ENCODE measurements at places on chromosomes 7 and 10.

DNA sequence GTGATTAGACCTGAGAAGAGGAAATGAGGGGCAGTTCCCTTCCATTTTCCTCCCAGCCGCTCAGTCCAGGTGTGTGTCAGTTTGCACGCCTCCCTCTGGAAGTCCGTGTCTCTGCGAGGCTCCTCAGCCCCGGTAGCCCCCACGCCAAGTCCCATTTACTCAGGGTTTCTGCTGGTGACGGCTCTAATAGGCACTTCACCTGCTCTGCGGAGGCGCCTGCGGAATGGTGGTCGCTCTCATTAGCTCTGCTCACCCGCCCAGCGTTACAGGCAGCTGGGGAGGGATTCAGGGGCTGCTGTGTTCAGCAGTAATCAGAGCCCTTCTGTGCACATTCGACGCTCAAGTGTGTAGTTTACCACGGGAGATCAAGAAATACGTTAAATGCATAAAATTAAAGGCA is 179.9 kb downstream of the MGMT start:
- no peak for DNase-seq

DNA sequence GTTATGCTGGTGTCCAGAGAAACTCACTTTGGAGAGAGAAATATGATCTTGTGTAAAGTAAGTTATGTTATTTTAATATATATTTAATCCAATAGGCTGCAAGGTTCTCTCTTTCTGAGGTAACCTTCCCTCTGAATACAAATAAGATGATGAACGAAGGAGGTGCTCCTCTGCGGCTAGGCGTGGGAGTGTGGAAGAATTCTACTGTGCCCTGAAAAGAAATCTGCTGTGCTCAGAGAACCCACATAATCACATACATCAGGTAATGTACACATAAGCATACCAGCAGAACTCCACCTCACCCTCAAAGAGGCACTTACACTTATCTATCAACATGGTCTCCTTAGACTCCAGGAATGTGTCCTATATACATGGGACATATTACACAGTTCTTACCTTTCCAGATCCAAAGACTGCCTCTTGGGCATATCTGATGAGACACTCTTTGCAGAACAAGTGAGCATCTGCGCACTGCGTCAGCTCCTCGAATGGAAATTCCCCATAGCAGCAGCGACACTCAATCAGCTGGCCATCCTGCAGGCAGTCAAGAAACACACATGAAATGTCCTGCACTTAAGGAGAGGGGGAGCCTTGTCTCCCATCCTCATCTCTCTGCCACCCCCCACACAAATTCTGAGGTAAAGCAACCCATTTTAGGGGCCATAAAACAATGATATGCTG is 66.7 kb downstream of the RNF216 start:
- DNase-seq: no peak

- no peak for DNase-seq
Measured at GRCh38 chr10:102352066-102352715, 43.3 kb upstream of the NFKB2 start.

GRCh38 chr7:40500219-40500618 is 365.4 kb downstream of the SUGCT start:
- no peak for DNase-seq

DNA sequence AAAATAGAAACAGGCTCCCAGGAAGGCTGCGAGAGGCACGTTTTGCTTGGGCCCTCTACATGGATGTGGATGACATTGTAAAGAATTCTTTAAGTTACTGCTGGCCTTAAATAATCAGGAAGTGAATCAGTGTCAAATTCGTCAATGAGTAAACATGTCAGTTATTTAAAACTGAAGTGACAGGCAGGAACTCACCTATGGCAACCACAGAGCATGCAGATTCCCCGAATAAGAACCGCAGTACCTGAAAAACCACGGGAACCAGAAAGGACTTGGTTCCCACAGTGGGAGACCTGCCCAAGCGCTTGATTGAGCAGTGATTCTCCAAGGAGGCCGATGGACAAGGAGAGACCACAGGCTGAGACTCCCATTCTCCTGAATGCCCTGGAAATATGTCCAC is 351.2 kb upstream of the AKR1E2 start:
- no peak for DNase-seq

DNA sequence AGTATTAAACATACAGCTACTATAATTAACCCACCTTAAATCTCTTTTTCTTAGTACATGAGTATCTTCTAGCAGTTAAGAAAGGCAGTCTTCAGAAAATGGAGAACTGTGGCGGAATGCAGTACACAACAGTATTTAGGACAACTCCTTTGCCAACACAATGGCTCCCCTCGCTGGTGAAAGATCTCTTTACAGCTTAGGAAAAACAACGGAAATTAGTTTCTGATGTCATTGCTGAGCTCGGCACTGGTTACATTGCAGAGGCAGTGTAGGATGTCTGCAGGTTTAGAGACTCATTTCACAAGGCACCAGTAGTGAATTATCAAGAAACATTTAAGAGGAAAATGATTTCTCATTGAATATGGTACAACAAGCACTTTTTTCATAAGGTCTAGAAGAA is 43.4 kb downstream of the GLRX3 start:
- peak; percentile 33 for DNase-seq

- no peak for DNase-seq
Measured at GRCh38 chr7:92833024-92833765, 3.2 kb downstream of the CDK6 start.

DNA sequence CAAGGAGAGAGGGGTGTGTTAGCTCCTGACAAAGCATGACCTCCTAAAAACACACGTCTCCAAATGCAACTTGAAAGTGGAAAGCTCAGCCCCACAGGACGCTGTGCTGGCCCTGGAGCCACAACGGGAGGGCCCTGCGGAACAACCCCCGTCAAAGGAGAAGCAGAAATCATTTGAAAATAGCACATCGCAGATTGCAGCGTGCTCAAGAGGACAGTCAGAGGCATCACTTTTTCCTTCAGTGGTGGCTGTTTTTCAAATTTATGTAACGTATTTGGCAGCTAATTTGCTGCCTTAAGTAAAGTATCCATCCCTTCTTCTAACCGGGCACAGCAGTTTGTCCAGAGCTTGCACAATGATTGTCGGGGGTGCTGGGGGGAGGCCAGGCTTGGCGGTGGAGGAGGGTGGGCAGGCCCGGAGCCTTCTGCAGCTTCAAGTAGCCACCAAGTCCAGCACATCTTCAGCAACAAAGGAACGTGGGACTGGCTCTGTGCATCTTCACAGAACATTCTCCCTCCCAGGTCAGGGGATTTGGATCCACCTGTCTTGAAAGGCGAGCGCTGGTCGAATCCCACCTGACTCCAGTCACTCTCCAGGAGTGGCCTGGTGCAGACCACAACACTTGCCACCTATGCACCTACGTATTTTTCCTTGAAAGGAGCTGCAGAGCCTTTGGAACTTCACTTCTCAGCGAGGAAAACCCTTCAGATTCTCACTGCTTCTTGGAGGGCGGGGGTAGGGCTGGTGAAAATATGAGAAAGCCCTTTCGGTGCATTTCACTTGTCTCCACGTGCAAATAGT is 346.3 kb downstream of the DNAJB6 start:
- no peak for DNase-seq

- DNase-seq: no peak
Measured at GRCh38 chr7:131371411-131371810, 43.7 kb downstream of the MKLN1 start.

- no peak for DNase-seq
Measured at GRCh38 chr7:139047970-139048369, 12.1 kb upstream of the ZC3HAV1L start.

DNA sequence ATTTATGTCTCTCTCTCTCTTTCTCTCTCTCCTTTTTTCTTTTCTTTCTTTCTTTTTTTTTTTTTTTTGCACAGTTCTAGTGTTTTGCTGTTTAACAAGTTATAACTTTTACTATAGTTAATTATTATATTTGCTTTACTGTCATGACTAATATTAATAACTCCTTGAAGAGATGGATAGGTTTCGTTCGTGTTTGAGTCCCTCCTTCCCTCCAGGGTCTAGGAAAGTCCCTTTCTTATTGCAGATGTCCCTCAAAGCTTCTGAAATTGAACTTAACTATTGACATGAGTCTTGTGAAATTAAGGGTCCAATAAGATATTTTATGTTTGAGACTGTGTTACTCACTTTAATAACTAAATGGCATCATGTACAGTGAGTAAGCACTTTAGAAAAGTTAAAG is 131.4 kb downstream of the PLXDC2 start:
- DNase-seq: no peak

DNA sequence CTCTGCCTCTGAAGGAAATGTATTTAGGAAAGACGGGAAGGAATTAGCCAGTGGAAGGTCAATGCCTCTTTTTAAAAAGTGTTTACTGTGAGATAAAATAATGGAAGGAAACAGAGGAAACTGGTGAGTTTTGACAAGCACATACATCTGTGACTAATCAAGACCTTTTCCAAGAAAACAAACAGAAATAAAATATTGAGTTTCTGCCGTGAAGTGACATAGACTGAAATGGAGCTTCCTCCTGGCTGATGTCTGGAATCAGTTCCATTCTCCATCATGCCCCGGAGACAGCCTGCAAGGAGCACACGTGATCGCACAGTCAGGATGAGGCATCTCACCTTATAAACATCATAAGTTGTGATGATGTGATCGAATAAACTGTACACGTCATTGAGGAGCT is 30.7 kb downstream of the TECTB start:
- DNase-seq: no peak

DNA sequence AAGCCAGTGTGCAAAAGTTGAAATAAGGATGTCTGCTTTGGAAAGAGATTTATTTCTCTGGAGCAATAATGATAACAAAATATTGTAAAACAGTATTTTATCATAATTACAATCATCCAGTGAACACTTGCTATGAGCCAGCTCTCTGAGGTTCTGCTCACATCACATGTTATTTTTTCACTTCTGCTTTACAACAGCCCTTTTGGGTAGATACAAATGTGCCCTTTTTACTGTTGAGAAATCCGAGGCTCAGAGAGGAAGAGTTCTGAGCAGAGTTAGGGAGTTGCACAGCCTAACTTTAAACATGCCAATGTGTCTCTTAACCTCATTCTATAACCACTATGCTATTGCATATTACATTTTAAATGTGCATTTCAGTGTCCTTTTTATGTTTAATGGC is 232.6 kb upstream of the CDC14C start:
- DNase-seq: no peak

- no peak for DNase-seq
Measured at GRCh38 chr7:116100626-116101025, 70.1 kb upstream of the TFEC start.

DNA sequence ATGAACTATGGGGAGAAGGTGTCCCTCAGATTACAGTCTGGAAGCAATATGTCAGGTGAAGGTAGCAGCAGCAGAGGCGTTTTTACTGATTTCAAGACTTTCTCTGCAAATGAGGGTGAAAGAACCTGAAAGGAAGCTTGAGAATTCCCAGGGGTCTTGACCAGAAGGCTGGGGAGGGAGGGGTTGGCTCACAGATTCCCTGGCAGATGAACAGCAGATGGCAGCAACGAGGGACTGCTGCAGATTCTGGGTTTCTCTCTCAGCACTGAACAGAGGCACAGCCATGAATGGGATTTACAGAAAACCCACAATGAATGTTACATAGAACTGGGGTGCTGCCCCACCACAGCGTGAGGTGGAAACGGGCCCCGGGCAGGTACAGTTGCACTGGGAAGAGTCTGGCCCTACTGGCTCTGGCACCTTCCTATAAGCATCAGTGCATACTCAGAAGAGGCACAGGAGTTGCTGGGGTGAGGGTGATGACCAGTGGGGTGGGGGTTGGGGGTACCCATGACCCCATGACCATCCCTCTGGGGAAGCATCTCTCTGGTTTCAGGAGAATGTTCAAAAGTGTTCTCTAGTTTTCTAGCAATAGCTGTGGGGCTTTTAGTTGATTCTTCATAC is 317.8 kb downstream of the SH2D4B start:
- no peak for DNase-seq

DNA sequence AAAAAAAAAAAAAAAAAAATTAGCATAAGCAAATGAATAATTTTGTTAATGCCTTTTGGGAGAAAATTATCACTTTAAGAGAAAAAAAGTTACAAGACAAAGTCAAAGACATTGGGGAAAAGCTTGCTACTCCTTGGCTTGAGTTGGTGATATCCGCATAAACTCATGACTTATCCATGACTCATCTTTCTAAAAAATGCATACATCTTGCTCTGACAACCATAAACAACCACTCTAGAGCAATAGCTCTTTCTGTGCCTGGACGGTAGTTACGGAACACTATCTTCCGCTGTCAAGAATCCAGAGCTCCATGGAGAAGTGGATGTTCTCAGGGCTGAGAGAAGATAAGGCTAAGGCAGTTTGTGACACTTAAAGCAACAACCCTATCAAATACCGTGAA is 281.1 kb upstream of the PFKP start:
- no peak for DNase-seq

DNA sequence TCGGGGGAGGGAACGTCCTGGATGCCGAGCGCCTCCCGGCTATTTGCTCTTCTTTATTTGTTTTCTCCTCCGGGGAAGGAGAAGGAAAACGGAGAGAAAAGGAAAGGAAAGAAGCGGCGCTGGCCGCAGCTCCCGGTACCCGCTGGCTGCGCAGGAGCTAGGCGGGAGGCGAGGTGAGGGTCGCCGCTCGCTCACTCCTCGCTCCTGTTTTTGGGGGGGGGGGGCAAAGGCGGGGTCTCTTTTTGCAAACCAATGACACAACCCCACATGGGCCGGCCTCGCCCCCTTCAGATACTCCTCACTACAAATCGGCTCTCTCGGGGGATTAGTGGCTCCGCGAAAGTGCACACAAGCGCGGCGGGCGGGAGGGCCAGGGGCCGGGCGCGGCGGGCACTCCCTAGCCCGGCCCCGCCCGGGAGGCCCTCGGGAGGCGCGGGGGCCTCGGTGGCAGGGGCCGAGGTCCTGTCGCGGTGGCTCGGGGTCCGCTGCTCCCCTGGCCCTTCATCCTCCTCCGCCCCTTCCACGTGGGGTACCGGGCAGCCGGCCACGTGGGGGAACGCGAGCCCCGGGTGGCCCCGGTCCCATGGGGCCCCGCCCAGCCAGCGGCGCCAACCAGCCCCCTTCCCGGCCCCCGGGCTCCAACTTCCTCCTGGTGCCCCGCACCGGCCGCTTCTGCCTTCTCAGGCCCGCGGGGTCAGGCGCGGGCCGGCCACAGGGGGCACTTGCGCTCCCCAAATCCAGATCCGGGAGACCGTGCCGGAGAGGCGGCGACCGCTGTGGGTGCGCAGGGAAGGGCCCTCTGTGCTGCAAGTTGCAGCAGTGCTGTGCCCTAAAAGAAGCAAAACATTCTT is 718 bp upstream of the CTBP2 start:
- DNase-seq: no peak

- DNase-seq: no peak
Measured at GRCh38 chr10:85614981-85615380, 751.6 kb downstream of the GRID1 start.

DNA sequence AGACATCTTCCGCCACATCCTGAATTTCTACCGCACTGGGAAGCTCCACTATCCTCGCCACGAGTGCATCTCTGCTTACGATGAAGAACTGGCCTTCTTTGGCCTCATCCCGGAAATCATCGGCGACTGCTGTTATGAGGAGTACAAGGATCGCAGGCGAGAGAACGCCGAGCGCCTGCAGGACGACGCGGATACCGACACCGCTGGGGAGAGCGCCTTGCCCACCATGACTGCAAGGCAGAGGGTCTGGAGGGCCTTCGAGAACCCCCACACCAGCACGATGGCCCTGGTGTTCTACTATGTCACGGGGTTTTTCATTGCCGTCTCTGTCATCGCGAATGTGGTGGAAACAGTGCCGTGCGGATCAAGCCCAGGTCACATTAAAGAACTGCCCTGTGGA is 1.9 kb downstream of the KCND2 start:
- DNase-seq: no peak
